ENCODE measurements at places on chromosomes 12 and 14.

GRCh38 chr12:52634266-52635056 lies 16.1 kb upstream of the KRT73 start:
- DNase-seq: no peak

- DNase-seq: peak; percentile 61
These were observed 62.7 kb downstream of the RASSF3 start for GRCh38 chr12:64672925-64673409.

GRCh38 chr12:127237151-127237550 lies 1029.8 kb upstream of the TMEM132C start:
- no peak for DNase-seq

DNA sequence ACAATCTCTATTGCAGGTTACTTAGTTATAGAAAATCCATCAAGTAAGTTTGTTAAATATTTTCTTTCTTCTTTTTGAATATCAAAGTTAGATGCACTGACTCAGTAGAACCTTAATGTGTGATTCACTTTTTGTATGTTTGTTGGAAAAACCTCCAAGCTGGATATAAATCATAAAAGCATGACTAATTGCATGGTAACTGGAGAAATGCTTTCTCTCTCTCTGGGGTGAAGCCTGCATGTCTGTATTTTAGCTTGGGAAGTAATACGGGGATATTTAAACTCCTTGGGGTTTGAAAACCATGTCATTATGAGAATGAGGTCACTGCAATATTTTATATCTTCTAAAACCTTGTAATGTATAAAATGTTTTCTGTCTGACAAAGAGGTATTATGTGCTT lies 58.6 kb upstream of the MYF6 start:
- peak; percentile 57 for DNase-seq

DNA sequence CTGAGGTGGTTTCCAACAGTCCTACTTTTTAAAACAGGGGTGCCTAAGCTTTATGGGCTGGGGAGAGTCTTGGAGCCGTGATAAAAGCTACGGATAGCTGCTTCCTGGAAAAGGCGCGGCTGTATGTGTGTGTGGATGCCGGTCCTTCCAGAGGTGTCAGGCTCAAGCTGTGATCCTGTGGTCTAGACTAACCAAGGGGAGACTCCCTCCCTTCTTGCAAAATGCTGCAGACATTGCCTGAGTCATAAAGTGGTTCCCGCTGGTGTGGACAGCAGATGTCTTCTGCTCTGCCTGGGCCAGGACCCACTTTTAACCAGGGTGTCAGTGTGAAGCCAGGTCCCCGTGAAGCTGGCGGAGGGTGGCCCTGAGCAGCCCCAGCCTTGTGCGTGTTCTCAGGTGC lies 37.8 kb downstream of the CCDC92 start:
- peak; percentile 82 for DNase-seq

- no peak for DNase-seq
These were observed 735.4 kb upstream of the USP15 start for GRCh38 chr12:61524851-61525250.

GRCh38 chr12:113325916-113326315 lies 9.0 kb downstream of the SLC8B1 start:
- DNase-seq: peak; percentile 81

- peak; percentile 1 for DNase-seq
These were observed 811.4 kb upstream of the TMEM132C start for GRCh38 chr12:127455347-127456265.

DNA sequence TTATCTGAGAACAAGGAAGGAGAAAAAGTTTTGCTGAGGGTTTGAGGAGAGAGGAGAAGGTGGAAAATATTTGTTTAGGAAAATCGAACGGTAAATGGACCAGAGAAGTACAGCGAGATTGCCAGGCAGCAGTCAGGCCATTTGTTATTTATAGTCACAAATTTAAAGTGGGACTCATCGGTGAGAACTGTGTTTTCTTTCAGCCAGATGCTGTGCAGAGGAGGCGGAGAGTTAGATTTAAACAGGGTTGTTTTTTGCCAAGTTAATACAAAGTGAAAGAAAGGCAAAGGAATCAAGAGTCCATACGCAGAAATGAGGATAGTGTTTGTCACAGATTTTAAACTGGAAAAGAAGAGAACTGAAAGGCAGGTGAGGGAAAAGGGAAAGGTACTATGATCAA lies 200.6 kb upstream of the CNOT2 start:
- no peak for DNase-seq

DNA sequence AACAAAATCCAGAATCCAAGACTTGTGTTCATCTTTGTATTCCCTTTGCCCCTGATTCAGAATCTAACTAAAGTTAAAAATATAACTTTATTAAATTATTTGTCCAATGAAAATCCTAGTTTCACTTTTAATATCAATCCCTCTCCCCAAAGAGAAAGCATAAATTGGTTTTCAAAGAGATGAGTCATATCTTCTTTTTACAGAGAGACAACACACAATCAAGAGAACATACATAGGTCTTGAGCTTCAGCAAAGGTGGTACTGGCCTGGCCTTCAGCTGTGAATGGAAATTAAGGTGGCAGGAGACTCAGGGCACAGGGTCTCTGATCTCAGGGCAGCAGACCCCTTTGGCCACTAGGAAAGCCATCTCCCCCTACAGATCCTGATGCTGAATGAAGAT lies 4.3 kb upstream of the ASCL1 start:
- no peak for DNase-seq

- no peak for DNase-seq
These were observed 79.7 kb downstream of the PAPOLA start for GRCh38 chr14:96581902-96582301.

DNA sequence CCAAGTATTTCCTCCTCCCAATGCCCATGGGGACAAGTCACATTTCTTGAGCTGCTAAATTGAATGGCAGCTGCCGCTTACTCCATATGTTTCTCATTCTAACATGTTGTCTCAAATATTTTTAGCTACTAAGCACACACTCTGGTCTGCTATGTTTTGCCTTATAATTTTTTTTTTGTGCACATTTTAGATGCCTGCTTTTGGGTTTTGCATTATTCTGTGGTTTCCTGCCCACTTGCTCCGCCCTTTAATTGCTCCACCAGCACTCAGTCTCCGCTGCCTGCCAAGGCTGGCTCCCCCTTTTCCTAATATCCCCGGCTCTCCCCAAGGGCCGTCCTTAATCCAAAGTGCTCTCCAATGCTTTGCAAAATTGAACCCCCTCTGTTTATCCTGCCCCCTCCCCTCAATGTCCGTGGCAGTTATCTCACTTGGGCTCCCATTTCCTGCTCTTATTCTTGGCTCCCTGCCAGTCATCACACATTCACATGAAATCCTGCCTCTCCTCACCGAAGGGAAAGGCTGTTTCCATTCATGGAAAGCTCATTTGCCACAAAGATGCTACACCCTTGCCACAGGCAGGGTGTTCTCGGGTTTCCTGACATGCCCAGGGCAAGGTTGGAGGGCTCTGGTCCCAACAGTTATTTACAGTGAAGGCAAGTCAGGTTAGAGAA lies 79.4 kb downstream of the C12orf75 start:
- peak; percentile 48 for DNase-seq

GRCh38 chr12:50351120-50352043 lies 45.0 kb downstream of the FAM186A start:
- no peak for DNase-seq

DNA sequence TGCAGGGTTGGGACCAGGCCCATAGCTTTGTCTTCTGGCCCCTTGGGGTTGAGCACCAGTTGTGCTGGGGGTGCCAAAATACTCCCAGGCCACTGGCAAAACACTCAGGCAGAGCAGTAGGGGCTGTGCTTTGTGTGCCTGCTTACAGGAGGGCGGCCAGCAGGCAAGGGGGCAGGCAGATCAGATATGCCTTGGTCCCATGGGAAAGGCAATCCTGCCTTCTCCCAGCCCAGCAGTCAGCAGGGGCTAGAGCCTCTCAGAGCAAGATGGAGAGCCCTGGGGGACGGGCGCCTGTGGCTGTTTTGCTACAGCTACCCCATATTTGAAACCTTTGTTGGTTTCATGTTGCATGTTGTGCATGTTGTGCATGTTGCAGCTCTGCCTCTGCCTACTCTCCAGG lies 36.2 kb upstream of the TMX1 start:
- DNase-seq: no peak

DNA sequence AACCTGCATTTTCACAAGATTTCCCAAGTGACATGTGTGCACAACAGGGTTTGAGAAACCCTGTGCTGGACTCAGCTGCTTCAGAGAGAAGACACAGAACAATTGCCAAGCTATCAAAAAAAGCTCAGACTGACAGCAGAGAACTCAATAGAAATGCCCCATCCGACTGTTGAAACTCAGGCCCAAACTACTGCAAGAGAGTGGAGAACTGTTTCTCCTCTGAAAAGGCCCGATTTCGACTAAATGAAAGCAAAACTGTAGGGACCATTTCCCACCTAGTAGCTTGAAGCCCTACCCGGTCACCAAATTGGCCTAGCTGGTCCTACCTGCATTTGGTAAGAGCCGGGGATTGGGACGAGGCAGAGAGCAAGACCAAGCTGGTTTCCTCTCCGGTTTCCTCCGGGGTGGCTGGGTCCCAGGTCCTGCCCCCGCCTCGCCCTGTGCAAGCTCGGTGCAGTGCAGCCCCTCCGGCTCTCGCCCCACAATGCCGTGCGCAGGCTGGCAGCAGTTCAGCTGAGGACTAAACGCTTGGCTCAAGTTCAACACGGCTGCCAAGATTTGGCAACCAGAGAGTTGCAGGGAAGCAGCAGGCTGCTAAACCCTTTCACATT lies 1180.6 kb downstream of the VRK1 start:
- no peak for DNase-seq

DNA sequence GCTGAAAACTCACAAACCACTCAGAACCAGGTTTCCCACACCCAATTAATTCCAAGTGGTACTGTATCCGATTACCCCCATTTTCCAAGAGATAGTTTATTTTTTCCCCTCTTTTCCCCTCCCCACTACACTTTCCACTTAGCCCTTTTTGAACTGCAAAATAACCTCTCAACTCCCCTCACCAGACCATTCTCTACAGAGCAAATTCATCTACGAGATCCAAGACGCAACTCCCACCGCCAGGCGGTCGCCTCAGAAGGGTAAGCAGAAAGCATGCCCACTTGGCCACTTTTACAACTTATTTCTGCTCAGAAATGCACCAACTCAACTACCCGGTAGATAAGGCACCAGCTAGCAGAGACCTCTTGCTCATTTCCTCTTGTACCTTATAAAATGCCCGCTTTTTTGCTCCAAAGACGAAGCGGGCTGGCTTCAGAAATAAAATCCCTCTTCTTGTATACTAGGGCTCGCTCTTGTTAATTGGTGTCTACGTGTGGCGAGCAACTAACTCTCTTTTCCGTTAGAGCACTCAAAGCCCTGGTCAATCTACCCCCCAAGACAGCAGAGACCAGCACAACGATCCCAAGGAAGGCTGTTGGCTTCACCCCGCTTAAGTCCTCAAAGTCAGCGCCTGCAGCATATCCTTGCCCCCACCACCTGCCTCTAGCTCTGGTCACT lies 910 bp upstream of the SRP54 start:
- peak; percentile 66 for DNase-seq

DNA sequence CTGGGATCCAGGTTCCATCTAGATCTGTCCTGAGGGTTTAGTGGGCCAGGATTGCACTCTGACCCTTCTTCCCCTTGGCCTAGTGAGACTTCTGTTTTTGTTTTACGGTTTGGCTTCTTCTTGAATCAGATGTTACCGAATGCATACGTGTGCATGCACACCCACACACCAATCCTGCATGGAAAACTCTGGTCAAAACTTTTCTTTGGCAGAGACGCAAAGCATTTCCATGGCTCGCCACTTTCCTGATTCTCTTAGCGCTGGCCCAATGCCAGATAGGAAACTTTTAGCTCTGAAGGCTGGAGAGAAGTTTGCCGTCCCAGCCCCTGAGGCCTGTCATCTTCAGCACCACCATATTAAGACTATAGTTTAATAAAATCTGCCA lies 67.4 kb upstream of the ACTN1 start:
- peak; percentile 65 for DNase-seq

DNA sequence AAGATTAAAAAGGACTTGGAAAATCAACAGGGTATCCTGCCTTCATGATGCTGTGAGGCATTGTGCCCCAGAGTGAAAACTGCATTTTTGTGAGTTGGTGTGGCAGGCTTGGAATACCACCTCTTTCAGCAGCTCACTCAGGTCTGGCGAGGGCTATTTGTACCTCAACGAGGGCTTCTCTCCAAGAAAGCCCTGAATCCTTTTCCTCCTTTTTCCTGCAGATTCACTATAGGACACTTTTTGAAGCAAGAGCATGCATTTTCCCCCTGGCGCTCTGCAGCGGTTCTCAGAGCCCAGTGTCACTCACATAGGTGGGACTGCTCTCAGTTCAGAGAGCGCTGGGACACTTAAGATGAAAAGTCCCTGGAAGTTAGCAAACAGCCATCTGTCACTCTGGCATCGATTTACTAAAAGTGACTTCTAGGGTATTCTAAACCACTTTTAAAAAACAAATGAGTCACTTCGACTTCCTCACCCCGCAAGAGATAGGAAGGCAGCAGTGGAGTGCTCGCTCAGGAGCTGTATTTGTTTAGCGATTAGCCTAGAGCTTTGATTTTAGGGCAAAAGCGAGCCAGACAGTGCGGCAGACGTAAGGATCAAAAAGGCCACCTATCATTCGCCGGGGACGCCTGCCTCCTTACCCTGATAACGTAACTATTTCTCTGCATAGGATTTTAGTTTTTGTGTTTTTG lies 782 bp upstream of the LGR5 start:
- peak; percentile 25 for DNase-seq

DNA sequence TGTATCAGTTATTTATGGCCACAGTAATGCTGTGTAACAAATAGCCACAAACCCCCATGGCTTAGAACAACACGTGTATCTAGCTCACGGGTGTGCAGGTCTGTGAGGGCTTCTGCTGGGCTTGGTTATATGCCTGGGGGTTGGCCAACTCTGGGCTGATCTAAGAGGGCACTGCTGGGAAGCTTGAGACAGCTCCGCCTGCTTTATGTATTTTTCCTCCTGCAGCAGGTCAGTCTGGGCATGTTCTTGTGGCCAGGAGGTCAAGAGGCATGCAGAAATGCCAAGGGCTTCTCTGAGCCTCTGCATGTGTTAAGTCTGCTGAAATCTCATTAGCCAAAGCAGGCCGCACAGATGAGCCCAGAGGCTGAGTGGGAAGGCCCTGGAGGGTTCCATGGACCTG lies 105.8 kb downstream of the ZNF664 start:
- no peak for DNase-seq

GRCh38 chr12:117363056-117363662 lies 1.7 kb upstream of the NOS1 start:
- DNase-seq: no peak

GRCh38 chr12:52224151-52224550 lies 8.9 kb upstream of the KRT7 start:
- DNase-seq: peak; percentile 60
